Stimulated activated CD8-positive, alpha-beta memory T cell treated with anti-CD3 and anti-CD28 coated beads, Interleukin-15, amount 100 ng/mL, for 4 hours (primary cell): ENCODE measurements at places on chromosomes 11 and 22.

GRCh38 chr11:35083431-35084238 is 55.3 kb upstream of the CD44 start:
- peak; percentile 25 for DNase-seq

GRCh38 chr11:8331767-8332166 is 68.1 kb upstream of the LMO1 start:
- DNase-seq: no peak

DNA sequence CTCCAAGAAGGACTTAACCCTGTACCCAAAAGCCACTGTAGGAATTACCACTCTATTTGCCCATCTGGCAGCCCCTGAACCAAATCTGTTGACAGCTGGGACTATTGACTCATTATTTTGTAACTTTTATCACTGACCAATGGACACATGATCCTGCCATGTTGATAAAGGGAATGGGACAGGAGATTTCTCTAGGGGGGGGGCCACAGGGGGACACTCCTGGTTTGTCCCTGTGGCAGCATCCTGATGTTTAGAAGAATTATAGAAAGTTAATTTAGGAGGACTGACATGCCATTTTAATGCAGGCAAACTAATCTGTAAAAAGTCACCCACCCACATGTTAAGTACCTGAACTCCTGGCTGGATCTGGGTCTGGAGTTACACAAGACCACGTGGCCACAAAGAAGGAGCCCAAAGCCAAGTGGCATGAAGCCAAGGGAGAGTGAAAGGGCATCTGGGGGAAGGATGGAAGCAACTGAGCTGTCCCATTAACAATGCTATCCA is 558.1 kb downstream of the ETS1 start:
- no peak for DNase-seq

- DNase-seq: no peak
These were observed 89.0 kb upstream of the CD44 start for GRCh38 chr11:35049859-35050531.

DNA sequence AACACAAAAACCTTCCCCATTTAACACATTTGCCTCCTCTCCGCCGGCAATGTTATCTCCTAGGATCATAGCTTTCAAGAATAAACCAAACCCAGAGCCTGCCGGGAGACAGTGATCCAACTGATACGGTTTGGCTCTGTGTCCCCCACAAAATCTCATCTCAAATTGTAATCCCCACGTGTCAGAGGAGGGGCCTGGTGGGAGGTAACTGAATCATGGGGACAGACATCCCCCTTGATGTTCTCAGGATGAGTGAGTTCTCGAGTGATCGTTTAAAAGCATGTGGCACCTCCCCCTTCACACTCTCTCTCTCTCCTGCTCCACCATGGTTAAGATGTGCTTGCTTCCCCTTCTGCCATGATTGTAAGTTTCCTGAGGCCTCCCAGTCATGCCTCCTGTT is 33.3 kb downstream of the RBFOX2 start:
- DNase-seq: no peak

- no peak for DNase-seq
These were observed 12.4 kb upstream of the SWAP70 start for GRCh38 chr11:9651481-9651880.

DNA sequence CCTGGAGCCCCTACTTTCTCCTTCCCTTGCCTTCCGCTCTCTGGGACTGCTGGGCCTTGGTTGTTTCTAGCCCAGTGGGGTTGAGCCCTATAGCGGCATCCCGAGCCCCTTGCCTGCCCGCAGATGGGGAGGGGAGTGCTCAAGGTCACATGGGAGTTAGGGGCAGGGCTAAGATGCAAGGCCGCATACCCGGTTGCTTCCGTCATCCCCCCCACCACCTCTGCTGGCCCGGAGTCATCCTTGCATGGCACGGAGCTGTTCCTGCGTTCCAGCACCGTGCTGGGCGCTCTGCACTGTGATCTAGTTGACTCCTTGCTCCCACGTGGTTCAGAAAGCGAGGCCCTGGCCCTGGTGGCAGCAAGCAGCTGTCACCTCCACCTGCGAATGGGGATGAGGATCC is 18.0 kb downstream of the FLRT1 start:
- no peak for DNase-seq

- DNase-seq: no peak
These were observed 459.0 kb downstream of the SOX6 start for GRCh38 chr11:15897211-15897960.

DNA sequence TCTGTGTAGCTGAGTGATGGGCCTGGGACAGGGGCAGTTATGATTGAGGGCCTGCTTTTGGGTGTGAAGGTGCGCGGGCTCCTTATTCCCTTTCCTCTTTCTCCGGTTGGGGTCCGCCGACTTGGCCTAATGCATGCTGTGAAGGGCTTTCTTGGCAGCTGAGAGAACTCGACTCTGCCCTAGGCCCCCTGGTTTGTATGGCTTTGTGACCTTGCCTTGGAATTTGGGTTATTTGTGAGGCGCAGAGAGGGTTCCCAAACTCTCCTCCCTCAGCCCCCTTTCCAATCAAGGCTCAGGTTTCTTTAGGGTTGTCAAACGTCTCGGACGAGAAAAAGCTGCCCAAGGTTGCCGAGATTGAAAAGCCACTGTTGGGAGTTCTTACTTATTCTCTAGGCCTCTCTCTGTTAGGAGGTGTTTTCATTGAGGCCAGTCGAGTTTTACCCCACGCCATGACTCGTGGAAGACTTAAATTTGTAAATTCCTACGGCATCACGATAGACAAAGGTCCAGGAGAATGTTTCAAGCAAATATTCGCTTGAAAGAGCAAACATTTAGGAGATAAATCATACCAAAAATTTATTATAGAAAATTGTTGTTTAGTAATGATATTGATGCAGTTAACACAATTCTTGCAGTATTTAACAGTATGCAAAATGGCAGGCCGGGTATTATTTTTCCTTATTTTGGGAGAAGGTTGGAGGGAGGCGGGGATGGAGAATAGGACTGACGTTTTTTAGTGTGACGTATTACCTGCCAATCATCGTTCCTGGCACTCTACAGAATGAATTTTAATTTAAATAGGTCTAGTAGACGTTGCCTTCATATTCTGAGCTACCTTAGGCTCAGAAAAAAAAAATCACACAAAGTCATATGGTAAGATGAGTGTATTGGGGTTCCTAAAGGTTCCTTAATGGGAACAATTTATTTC is 689 bp downstream of the PDHX start:
- no peak for DNase-seq

GRCh38 chr11:123187665-123188507 is 7.2 kb downstream of the CLMP start:
- no peak for DNase-seq

DNA sequence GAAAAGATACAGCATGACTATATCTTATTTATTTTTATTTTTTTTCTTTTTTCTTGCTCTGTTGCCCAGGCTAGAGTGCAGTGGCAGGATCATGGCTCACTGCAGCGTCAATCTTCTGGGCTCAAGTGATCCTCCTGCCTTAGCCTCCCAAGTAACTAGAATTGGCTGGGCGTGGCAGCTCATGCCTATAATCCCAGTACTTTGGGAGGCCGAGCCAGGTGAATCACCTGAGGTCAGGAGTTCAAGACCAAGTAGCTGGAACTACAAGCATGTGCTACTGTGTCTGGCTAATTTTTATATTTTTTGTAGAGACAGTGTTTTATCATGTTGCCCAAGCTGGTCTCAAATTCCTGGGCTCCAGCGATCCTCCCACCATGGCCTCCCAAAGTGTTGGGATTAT is 28.3 kb upstream of the CCDC134 start:
- DNase-seq: no peak
